ENCODE measurements at places on chromosomes 16 and 17. TPM values are rescaled to one million over a fixed set of nuclear protein-coding genes. Genes with fewer than 3 reads are reported as not detected.

Gene DNAAF1
- total RNA-seq: not detected

Gene PYY
- total RNA-seq: not detected

Gene ADAD2
- not detected for total RNA-seq

Gene SDK2
- total RNA-seq: 0.14 TPM

Gene ZMYND15
- total RNA-seq: 2.3 TPM

Gene CLEC18C
- total RNA-seq: not detected

Gene MT4
- not detected for total RNA-seq

Gene RASL10B
- 0.14 TPM for total RNA-seq

Gene PRR35
- total RNA-seq: 0.64 TPM

Gene CD300LF
- 2.2 TPM for total RNA-seq

- H3K4me1 ChIP-seq: peaks cover 8% of the 10 kb centered on the region
- H3K36me3 ChIP-seq: no peaks in the 10 kb centered on the region
- no peak for DNase-seq
- no peak overlapping the region for H3K27ac ChIP-seq
- peaks cover 25% of the 10 kb centered on the region for H3K27me3 ChIP-seq
Measured at GRCh38 chr16:57882792-57883191, 80.5 kb upstream of the KIFC3 start.

- H3K4me3 ChIP-seq: peak overlapping the region; percentile 48
- H3K36me3 ChIP-seq: no peaks in the 10 kb centered on the region
- peaks cover 7% of the 10 kb centered on the region for H3K27me3 ChIP-seq
- no peak for DNase-seq
Measured at GRCh38 chr17:79996291-79996690, 39.4 kb downstream of the TBC1D16 start.

- no peak for DNase-seq
- H3K27me3 ChIP-seq: no peaks in the 10 kb centered on the region
- H3K27ac ChIP-seq: no peak overlapping the region
- H3K4me1 ChIP-seq: peaks cover 22% of the 10 kb centered on the region
- no peaks in the 10 kb centered on the region for H3K36me3 ChIP-seq
- no peak overlapping the region for H3K4me3 ChIP-seq
Measured at GRCh38 chr16:70734522-70735095, 48.8 kb upstream of the MTSS2 start.

GRCh38 chr16:5875416-5875815 lies 777.8 kb upstream of the EEF2KMT start:
- no peak overlapping the region for H3K27ac ChIP-seq
- DNase-seq: no peak
- H3K4me3 ChIP-seq: no peak overlapping the region
- H3K27me3 ChIP-seq: peaks cover 10% of the 10 kb centered on the region
- no peaks in the 10 kb centered on the region for H3K36me3 ChIP-seq
- H3K4me1 ChIP-seq: no peaks in the 10 kb centered on the region

DNA sequence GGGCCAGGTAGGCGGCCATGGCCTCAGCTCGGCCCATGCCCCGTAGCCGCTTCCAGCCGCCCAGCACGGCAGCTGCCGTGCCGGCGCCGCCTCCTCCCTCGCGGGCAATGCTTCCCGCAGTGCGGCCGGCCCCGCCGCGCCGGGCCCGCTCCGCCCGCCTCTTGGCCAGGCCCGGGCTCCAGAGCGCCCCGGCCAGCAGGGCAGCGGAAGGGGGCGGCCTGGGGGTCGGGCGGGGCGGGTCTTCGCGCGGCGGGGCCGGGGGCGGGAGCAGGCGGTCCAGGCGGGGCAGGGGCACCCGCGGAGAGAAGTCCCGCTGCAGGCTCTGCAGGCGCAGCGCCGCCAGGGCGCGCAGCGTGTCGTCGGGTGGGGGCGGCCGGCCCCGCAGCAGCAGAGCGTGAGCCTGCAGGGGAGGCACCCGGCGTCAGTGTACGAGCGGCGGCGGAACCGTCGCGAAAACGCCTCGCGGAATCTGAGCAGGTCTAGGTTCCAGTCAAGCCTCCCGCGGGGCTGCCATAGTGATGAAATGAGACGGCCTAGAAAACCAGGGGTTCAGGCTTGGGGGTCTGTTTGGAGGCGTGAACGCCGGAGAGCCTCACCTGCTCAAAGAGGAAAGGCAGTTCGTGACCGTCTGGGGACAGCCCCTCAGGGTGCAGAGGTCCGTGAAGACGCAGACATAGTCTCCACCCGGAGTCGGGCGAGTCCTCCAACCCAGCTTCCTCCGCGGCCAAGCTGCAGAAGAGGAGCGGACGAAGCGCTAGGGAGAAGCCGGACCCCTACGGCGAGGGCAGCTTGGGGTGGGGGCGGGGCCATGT lies 6.6 kb downstream of the PLEKHH3 start:
- H3K27me3 ChIP-seq: peaks cover 16% of the 10 kb centered on the region
- peaks cover 16% of the 10 kb centered on the region for H3K4me1 ChIP-seq
- peak overlapping the region; percentile 63 for H3K4me3 ChIP-seq
- no peak for DNase-seq
- H3K36me3 ChIP-seq: no peaks in the 10 kb centered on the region
- no peak overlapping the region for H3K27ac ChIP-seq

DNA sequence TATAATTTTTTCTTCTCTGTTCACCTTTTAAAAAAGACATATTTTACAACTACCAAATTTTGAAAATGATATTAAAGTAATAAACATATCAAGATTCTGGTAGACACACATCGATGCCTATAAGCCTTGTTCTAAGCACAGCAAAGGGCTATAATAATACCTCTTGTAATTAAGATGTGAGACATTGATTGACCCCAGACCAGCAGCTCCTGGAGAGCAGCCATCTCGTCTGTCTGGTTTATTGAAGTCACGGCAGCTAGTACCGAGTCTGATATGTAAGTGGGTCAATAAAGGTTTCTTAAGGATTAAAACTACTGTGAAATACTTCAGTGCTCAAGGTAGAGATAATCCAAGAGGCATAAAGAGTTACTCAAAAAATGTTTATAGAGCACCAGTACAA lies 76.1 kb downstream of the C17orf58 start:
- H3K27me3 ChIP-seq: no peaks in the 10 kb centered on the region
- H3K36me3 ChIP-seq: peaks cover 6% of the 10 kb centered on the region
- peaks cover 5% of the 10 kb centered on the region for H3K4me1 ChIP-seq
- no peak for DNase-seq
- no peak overlapping the region for H3K4me3 ChIP-seq

DNA sequence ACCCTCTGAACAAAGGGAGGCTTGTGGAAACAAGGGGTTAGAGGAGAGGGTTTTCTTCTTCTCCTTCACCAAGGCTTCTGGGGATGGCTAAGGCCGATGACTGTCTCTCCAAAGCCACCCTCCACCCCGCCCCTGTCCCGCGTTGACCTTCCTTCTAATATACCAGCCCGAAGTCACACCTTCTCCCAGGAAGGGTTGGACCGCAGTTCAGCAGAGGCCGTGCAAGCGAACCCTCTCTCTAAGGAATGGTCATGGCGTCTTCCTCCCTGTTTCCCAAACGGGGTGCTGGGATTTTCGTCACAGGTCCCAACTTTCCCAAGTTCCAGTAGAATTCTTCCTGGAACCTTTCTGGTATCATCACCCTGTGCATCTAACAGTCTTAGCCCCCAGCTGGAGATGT lies 49.4 kb downstream of the FZD2 start:
- H3K4me3 ChIP-seq: no peak overlapping the region
- H3K27me3 ChIP-seq: peaks cover 9% of the 10 kb centered on the region
- H3K27ac ChIP-seq: no peak overlapping the region
- no peak for DNase-seq
- no peaks in the 10 kb centered on the region for H3K4me1 ChIP-seq

DNA sequence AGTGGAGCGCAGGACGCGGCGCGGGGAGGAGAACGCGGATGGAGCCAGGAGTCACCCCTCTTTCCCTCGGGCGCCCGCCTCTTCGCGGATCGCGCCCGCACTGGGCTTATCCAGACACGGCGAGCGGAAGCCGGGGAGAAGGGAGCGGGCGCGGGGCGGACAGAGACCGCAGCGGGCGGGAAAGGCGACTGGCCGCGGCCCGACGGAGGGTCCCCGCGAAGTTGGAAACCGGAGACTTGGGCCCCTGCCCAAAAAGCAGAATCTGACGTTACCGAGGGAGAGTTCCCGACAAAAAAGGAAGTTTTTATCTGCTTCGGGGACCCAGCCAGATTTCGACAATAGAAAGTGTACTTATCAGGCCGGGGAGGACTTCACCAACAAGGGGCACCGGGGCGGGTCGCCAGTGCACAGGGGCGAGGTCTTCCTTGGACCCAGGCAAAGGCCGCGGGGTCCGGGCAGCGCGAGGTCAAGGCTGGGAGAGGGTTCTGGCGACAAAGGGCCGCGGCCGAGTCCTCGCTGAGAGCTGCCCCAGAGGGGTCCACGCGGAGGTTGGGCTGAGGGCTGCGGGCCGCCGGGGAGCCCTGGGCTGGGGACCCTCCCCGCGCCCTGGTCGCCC lies 519 bp downstream of the ST6GALNAC2 start:
- H3K4me3 ChIP-seq: peak overlapping the region; percentile 59
- no peaks in the 10 kb centered on the region for H3K4me1 ChIP-seq
- H3K36me3 ChIP-seq: no peaks in the 10 kb centered on the region
- DNase-seq: no peak

- H3K4me3 ChIP-seq: no peak overlapping the region
- DNase-seq: no peak
- H3K36me3 ChIP-seq: no peaks in the 10 kb centered on the region
- H3K27me3 ChIP-seq: peaks cover 18% of the 10 kb centered on the region
- H3K27ac ChIP-seq: no peak overlapping the region
- H3K4me1 ChIP-seq: peaks cover 8% of the 10 kb centered on the region
Measured at GRCh38 chr17:58278661-58279015, 2.1 kb downstream of the MPO start.

GRCh38 chr17:74799097-74799496 lies 23.0 kb upstream of the NAT9 start:
- H3K36me3 ChIP-seq: no peaks in the 10 kb centered on the region
- no peak for DNase-seq
- no peak overlapping the region for H3K27ac ChIP-seq
- no peak overlapping the region for H3K4me3 ChIP-seq
- H3K4me1 ChIP-seq: no peaks in the 10 kb centered on the region
- H3K27me3 ChIP-seq: no peaks in the 10 kb centered on the region

DNA sequence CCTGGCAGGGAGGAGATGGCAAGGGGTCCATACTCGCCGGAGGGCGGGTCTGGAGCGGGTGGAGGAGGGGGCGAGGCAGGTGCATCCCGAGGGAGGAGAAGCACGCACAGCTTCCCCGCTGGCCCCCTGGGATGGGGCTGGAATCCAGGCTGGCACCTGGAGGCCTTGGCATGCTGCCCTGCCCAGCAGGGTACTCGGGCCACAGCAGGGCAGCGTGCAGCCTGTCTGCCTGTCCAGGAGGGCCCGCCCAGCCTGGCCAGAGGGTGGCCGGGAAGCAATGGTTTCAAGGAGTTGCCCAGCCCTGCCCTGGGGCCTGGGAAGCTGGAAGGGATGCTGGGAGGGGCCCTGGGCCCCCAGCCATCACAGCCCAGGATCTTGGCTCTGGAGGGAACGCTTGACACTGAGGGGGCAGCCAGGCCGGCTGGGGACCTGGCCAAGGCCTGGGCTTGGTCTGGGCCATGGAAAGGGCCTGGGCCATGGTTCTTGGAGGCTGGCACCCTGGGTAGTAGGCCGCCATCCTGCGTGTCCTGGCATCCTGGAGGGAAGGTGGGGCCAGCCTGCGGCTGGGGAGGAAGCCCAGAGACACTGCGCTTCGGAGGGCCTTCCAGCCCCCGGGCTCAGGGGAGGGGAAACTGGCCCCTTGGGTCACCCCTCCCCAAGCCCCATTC lies 1.1 kb downstream of the GLIS2 start:
- peak overlapping the region; percentile 27 for H3K4me3 ChIP-seq
- H3K4me1 ChIP-seq: peaks cover 11% of the 10 kb centered on the region
- peaks cover 5% of the 10 kb centered on the region for H3K36me3 ChIP-seq
- no peak for DNase-seq

DNA sequence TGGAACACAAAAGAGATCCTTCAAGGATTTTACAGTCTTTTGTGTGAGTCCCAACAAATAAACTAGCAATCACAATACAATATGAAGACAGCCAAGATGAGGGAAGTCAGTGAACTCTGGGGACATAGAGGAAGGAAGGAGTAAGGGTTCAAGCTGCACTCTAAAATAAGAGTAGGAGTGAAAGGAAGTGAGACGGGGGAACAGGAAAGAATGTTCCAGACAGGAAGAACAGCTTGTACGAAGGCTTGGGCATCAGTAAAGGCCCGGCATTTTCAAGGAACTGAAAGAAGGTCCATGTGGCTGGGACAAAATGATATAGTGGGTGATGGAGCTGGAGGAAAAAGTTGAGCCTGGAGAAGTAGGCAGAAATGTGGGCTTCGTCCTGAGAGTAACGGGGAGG lies 4.5 kb downstream of the CCL17 start:
- peaks cover 9% of the 10 kb centered on the region for H3K27me3 ChIP-seq
- no peaks in the 10 kb centered on the region for H3K36me3 ChIP-seq
- H3K4me1 ChIP-seq: no peaks in the 10 kb centered on the region
- no peak overlapping the region for H3K27ac ChIP-seq
- H3K4me3 ChIP-seq: no peak overlapping the region

GRCh38 chr16:62829607-62830006 lies 793.4 kb upstream of the CDH8 start:
- no peaks in the 10 kb centered on the region for H3K36me3 ChIP-seq
- no peak overlapping the region for H3K27ac ChIP-seq
- no peaks in the 10 kb centered on the region for H3K4me1 ChIP-seq
- DNase-seq: no peak

GRCh38 chr17:44844390-44844830 lies 3.3 kb upstream of the HIGD1B start:
- peaks cover 2% of the 10 kb centered on the region for H3K27me3 ChIP-seq
- H3K4me1 ChIP-seq: no peaks in the 10 kb centered on the region
- no peak overlapping the region for H3K27ac ChIP-seq
- no peak for DNase-seq
- no peak overlapping the region for H3K4me3 ChIP-seq

DNA sequence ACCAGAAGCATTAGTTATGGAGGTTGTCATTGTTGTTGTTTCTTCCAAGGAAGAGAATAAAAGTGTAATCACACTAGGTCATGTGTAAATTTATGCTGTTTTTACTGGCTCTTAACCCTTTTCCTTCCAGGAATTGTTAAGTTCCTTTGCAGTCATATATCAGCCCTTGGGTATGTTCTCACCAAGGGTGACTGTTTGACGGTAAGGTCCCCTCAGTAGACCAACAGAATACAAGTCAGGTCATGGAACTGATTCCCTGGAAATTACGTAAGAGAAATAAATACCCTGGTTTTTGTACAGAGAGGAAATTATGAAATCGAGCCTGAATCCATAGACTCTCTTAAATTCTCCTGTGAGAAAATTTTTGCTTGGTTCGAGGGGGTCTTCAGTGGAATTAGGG lies 11.2 kb upstream of the KCNJ2 start:
- DNase-seq: no peak
- H3K27ac ChIP-seq: no peak overlapping the region
- H3K36me3 ChIP-seq: no peaks in the 10 kb centered on the region
- H3K4me1 ChIP-seq: no peaks in the 10 kb centered on the region
- H3K27me3 ChIP-seq: no peaks in the 10 kb centered on the region

DNA sequence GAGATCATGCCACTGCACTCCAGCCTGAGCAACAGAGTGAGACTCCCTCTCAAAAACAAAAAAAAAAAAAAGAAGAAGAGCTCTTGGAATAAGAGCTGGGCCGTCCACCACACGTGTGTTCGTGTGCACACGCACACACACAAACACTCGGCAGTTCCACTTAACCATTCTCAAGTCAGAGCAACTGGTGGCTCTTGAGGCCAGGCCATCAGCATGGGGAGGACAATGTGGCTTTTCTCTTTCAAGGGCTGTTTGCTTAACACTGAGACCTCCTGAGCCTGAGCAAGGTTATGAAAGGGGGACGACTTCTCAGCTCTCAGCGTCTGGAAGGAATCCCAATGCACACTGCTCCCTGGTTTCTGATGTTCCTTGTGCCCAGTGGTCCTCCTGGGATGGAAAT lies 444.9 kb downstream of the SOX9 start:
- H3K27ac ChIP-seq: no peak overlapping the region
- no peak for DNase-seq
- no peaks in the 10 kb centered on the region for H3K36me3 ChIP-seq
- H3K27me3 ChIP-seq: peaks cover 3% of the 10 kb centered on the region

- H3K4me1 ChIP-seq: no peaks in the 10 kb centered on the region
- H3K4me3 ChIP-seq: no peak overlapping the region
- no peaks in the 10 kb centered on the region for H3K36me3 ChIP-seq
- peaks cover 20% of the 10 kb centered on the region for H3K27me3 ChIP-seq
- no peak overlapping the region for H3K27ac ChIP-seq
Measured at GRCh38 chr17:33776903-33777302, 478.2 kb upstream of the CCL2 start.
